ENCODE measurements at places on chromosomes 5 and 9.

DNA sequence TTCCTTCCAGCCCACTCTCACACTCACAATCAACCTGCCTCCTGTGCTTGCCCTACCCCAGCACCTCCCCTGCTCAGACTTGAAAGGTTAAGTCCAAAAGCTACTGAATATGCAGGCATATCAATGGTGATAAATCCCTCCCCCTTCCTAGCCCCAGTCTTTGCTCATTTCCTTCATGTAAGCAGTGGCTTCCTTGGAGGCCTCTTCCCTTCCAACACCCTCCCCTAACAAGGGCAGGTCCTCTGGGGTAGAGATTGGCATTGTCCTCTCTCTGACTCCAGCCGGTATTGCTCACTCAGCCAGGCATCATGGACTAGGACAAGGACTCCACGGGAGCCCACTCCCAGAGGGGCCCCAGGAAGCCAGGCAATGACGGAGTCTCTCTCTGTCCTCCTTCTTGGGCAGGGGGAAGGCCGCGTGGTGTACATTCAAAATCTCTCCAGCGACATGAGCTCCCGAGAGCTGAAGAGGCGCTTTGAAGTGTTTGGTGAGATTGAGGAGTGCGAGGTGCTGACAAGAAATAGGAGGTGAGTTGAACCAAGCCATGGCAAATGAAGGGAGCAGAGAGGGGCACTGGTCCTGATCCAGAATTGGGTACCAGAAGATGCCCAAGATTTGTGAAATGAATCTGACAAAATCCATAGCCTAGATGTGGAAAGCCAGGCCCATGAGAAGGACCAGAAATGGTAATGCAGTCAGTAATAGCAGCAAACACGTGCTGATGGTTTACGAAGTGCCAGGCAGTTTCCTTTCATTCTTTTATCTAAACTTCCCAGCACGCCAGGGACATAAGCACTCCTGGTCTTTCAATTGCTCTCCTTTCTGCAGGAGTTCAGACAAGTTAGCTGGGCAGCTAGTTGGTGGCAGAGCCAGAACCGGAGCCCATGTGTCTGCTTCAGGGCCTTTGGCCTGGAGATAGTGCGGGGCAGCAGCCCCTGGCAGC lies 102.5 kb downstream of the PDE6A start:
- no peak for DNase-seq

GRCh38 chr9:131238402-131239021 lies 37.8 kb downstream of the FAM78A start:
- no peak for DNase-seq

DNA sequence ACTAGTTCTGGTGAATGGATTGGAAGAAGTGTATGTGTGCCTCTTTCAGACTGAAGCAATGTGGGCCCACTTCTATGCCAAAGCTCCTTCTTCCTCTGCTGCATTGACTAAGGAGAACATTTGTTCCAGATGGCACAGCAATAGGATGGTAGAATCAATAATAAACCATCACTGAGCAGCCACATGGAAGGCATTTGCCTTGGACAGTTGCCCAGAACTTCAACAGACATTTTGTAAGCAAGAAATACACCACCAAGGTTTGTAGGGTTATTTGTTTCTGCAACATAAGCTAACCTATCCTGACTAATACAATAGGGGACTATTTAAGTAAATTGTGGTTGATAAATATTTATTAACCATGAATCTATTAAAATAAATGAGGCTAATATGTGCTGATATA lies 37.7 kb upstream of the CSNK1G3 start:
- no peak for DNase-seq

- no peak for DNase-seq
Observed at GRCh38 chr5:3377831-3378230, 217.8 kb upstream of the IRX1 start.

- DNase-seq: no peak
Observed at GRCh38 chr5:34005681-34006080, 2.2 kb downstream of the AMACR start.

DNA sequence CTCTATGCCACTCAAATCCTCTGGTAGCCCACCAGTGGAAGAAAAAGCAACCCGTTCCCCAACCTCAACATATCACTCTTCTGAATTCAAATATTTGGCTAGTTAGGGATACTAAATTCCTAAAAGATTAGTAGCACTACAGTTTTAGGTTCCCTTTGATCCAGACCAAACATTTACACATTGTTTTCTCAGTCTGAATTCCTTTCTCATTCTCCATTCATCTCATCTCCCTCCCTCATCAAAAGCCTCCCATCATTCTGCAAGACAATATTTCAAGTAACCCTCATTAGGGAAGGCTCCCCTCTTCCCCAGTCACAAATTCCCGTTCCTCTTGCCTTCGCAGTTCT lies 26.3 kb downstream of the ADAM19 start:
- DNase-seq: no peak

GRCh38 chr9:120528829-120529228 lies 51.1 kb downstream of the CDK5RAP2 start:
- DNase-seq: no peak

GRCh38 chr5:75510417-75510835 lies 1.0 kb downstream of the CERT1 start:
- DNase-seq: no peak

Data from activated CD4-positive, alpha-beta T cell treated with anti-CD3 and anti-CD28 coated beads for 4 hours (primary cell).